ENCODE measurements at places on chromosomes 3 and 15. TPM values are rescaled to one million over a fixed set of nuclear protein-coding genes. Genes with fewer than 3 reads are reported as not detected.

- H3K4me1 ChIP-seq, result peaks cover 27% of the 10 kb centered on the region
- no peaks in the 10 kb centered on the region for H3K27me3 ChIP-seq
- no peak overlapping the region for H3K4me3 ChIP-seq
- no peak overlapping the region for H3K27ac ChIP-seq
These were observed 53.4 kb downstream of the PPM1L start for GRCh38 chr3:160809453-160809852.

DNA sequence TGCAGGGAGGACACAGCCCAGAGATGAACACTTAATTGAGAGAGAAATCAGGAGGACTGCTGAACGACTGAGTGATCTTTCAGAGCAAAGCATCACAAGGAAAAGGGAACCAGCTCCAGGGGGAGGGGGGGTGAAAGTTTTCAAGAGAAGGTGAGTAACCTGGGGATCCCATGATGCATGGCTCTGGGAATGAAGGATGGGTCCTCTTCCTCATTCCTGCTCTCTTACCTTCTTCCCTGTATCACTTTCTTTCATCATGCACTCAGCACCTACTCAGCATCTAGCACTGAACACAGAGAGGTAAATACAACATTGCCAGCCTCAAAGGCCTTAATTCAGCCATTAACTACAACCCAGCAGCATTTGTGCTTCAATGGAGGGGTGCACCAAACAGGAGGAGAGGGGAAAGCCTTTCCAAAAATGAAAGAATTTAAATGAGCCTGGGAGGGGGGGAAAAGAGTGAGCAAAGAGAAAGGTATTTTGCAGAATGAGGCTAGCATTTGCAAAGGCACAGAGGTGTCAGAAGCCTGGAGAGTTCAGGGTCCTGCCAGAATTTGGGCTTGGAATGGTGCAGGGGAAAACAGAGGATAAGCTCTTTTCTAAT, 427.4 kb downstream of the FOXP1 start:
- DNase-seq, result no peak
- H3K36me3 ChIP-seq, result no peaks in the 10 kb centered on the region
- H3K27ac ChIP-seq, result no peak overlapping the region

- peak overlapping the region; percentile 14 for H3K27ac ChIP-seq
- no peaks in the 10 kb centered on the region for H3K36me3 ChIP-seq
- peak overlapping the region; percentile 2 for H3K4me3 ChIP-seq
- H3K4me1 ChIP-seq, result peaks cover 26% of the 10 kb centered on the region
- no peak for DNase-seq
- H3K27me3 ChIP-seq, result no peaks in the 10 kb centered on the region
These were observed 17.7 kb downstream of the PPM1L start for GRCh38 chr3:160773722-160774121.

- H3K4me3 ChIP-seq, result no peak overlapping the region
- H3K36me3 ChIP-seq, result no peaks in the 10 kb centered on the region
- no peak for DNase-seq
- H3K27me3 ChIP-seq, result peaks cover 18% of the 10 kb centered on the region
- H3K27ac ChIP-seq, result no peak overlapping the region
These were observed 342.0 kb upstream of the CTDSPL start for GRCh38 chr3:37519661-37520060.

GRCh38 chr3:7292362-7292761, 431.4 kb downstream of the GRM7 start:
- no peak for DNase-seq
- peaks cover 28% of the 10 kb centered on the region for H3K4me1 ChIP-seq
- no peak overlapping the region for H3K4me3 ChIP-seq
- H3K27ac ChIP-seq, result no peak overlapping the region

Gene ACKR4
- not detected for total RNA-seq

DNA sequence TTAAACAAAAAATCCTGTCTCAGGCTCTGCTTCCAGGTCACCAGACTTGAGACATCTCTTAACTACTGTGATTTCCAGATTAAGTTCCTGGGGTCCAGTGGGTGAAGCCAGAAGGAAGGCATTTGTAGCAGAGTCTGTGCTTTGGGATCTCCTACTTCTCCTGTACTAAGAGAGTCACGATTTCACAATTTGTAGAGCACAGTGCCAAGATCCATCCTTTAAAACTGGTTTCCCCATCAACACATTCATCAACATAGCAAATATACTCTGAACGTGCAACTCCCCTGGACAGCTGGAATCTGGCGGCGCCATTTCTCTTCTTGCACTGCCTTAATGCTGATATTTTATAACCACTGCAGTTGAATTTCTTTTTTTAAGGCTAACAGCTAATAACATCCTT, 33.2 kb downstream of the CDCP1 start:
- no peak overlapping the region for H3K27ac ChIP-seq
- H3K4me3 ChIP-seq, result no peak overlapping the region
- DNase-seq, result no peak

DNA sequence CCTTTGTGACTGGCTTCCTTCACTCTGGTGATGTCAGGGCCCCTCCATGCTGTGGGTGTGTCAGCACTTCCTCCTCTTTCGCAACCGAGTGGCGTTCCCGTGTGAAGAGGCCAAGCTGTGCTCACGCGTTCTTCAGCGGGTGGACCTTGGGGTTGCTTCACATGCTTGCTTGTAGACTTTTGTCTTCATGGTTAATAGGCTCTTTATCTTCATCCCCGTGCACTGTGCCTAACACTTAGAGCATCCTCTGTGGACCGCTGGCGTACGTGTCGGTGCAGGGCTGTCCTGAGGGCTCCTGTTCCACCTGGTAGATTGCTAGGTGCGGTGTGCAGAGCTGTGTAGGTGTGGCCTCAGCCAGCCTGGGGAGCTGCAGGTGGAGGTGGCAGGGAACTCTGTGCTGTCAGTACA, 182.3 kb downstream of the OR4M2 start:
- H3K4me1 ChIP-seq, result peaks cover 16% of the 10 kb centered on the region
- no peaks in the 10 kb centered on the region for H3K36me3 ChIP-seq
- no peaks in the 10 kb centered on the region for H3K27me3 ChIP-seq
- H3K4me3 ChIP-seq, result no peak overlapping the region

Gene GPR62
- not detected for total RNA-seq

- H3K27ac ChIP-seq, result no peak overlapping the region
- H3K36me3 ChIP-seq, result no peaks in the 10 kb centered on the region
- no peak overlapping the region for H3K4me3 ChIP-seq
- DNase-seq, result no peak
These were observed 478.5 kb upstream of the PROK2 start for GRCh38 chr3:72263223-72263990.

GRCh38 chr3:167773584-167773983, 38.1 kb downstream of the SERPINI1 start:
- no peak overlapping the region for H3K4me3 ChIP-seq
- peaks cover 10% of the 10 kb centered on the region for H3K4me1 ChIP-seq
- no peaks in the 10 kb centered on the region for H3K36me3 ChIP-seq

Gene ALAS1
- total RNA-seq, result 121 TPM

Gene ACP3
- not detected for total RNA-seq

GRCh38 chr3:117263745-117264144, 554.2 kb downstream of the TUSC7 start:
- H3K27me3 ChIP-seq, result no peaks in the 10 kb centered on the region
- no peaks in the 10 kb centered on the region for H3K4me1 ChIP-seq
- H3K36me3 ChIP-seq, result no peaks in the 10 kb centered on the region
- DNase-seq, result no peak

Gene DUOX1
- total RNA-seq, result not detected

- H3K27ac ChIP-seq, result peak within 1 kb of the TSS; percentile 45
- H3K4me3 ChIP-seq, result peak within 1 kb of the TSS; percentile 76
- peaks cover 22% of the 10 kb centered on the region for H3K4me1 ChIP-seq
- DNase-seq, result peak; percentile 67
These were observed at the start of gene PLCD1 for GRCh38 chr3:38029400-38030125. Gene PLCD1, minus strand, starts transcription at chr3:38029642. Its CDS starts 103 bp downstream, at chr3:38029539.

GRCh38 chr3:71201939-71202338, 381.6 kb downstream of the FOXP1 start:
- peaks cover 5% of the 10 kb centered on the region for H3K4me1 ChIP-seq
- no peak for DNase-seq
- no peak overlapping the region for H3K4me3 ChIP-seq

DNA sequence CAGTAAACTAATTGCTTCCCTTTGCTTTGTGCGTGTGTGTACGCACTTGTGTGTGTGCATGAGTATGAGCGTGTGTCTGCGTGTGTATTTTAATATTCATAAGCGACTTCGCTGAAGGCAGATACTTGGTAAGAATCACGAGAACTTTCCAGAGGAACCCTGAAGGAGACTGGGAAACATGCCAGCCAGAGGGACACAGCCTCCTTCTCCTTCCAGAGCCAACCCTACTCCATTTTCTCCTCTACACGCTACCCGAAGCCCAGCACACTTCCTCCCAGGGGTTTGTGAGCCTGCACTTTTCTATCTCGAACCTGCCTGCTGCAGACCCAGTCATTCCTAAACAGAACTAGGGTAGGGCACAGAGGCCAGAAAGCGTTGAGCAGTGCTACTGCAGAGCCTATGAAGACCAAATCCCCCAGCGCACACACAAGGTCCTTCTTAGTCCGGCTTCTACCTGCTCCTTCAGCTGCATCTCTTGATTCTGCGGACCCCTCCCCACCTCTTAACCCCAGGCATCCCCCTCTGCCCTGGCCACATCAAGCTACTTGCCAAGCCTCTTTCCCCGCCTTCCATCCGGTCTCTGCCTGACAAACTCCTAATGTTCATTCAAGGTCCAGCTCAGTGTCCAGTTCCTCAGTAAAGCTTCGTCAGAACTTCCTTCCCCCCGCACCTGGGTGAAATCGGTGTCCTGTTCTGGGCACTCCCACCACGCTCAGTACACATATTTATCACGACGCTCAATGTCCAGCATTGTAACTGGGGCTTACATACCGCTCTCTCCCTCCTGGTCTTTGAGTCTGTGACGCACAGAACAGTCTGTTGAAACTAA, 191.8 kb downstream of the FAM43A start:
- H3K27me3 ChIP-seq, result peaks cover 18% of the 10 kb centered on the region
- DNase-seq, result no peak
- no peak overlapping the region for H3K4me3 ChIP-seq
- peaks cover 15% of the 10 kb centered on the region for H3K4me1 ChIP-seq

DNA sequence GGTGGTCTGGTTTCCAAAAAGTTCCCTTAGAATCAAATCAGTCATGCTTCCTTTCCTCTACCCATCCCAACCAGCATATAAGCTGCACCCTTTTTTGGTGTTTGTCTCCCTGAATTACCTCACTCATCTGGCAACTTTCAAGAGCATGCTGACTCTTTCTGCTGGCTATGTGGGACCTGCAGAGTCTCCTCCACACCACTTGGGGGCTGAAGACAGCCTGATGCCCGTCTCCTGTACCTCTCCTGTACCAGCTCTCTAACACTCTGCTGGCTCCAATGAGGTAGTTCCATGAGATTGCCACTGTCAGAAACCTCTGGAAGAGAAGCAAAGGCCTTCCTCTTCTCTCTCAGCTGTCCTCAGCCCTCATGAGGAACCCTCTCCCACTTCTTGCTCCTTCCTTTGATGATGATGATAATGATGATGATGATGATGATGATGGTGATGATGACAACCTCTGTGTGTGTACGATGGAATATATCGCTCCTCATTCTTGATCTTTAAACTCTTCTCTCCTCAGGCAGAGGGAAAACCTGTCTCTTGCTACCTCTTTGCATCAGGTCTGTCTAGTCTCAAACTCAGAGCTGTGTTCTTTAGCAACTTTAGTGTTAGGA, 257.5 kb downstream of the ZNF621 start:
- no peak for DNase-seq
- no peak overlapping the region for H3K4me3 ChIP-seq
- H3K36me3 ChIP-seq, result no peaks in the 10 kb centered on the region
- H3K4me1 ChIP-seq, result no peaks in the 10 kb centered on the region
- H3K27ac ChIP-seq, result no peak overlapping the region

- H3K27me3 ChIP-seq, result no peaks in the 10 kb centered on the region
- H3K36me3 ChIP-seq, result peaks cover 15% of the 10 kb centered on the region
- H3K4me3 ChIP-seq, result no peak overlapping the region
These were observed 44.2 kb downstream of the ZNF589 start for GRCh38 chr3:48285132-48285531.

Gene ADCY5
- not detected for total RNA-seq

DNA sequence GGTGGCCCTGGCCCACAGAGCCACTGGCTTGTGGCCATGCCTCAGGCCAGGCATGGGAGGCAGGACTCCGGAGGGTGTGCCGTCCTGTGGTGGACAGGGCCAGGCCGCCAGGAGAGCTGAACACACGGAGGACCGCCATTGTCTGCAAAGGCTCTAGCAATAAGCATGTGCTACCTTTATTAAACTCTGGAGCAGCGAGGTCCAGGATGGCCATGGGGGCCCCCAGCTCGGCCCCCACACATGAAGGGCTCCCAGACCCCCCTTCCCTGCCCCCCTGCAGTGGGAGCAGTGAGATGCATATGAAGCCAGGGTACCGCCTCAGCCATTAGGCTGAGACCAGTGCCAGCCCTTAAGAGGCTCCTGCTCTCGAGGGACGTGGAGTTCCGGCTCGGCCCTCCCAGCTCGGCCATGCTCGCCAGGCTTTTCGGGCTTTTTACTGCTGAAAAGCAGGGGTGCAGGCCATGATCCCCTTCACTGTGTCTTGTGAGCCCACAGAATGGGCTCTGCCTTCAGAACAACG, 2.7 kb downstream of the AMIGO3 start:
- H3K36me3 ChIP-seq, result no peaks in the 10 kb centered on the region
- H3K27ac ChIP-seq, result no peak overlapping the region
- H3K4me3 ChIP-seq, result no peak overlapping the region
- peaks cover 35% of the 10 kb centered on the region for H3K4me1 ChIP-seq
- DNase-seq, result peak; percentile 34
- H3K27me3 ChIP-seq, result no peaks in the 10 kb centered on the region

Measured in natural killer cell treated with Interleukin-12 subunit alpha and Interleukin-12 subunit beta and Interleukin-15 and Interleukin-18, amount 100 ng/mL, for 72 hours (primary cell).